ENCODE measurements at places on chromosomes 1 and 21.

GRCh38 chr1:201741763-201742342, 87.1 kb upstream of the IPO9 start:
- DNase-seq = no peak

GRCh38 chr1:16076865-16077238, 3.4 kb upstream of the FAM131C start:
- DNase-seq = no peak

- no peak for DNase-seq
Observed at GRCh38 chr1:33265780-33266605, 9.7 kb downstream of the ZNF362 start.

- no peak for DNase-seq
Observed at GRCh38 chr21:15514073-15514946, 215.5 kb upstream of the USP25 start.

- no peak for DNase-seq
Observed at GRCh38 chr1:5667513-5668325, 324.5 kb downstream of the NPHP4 start.

DNA sequence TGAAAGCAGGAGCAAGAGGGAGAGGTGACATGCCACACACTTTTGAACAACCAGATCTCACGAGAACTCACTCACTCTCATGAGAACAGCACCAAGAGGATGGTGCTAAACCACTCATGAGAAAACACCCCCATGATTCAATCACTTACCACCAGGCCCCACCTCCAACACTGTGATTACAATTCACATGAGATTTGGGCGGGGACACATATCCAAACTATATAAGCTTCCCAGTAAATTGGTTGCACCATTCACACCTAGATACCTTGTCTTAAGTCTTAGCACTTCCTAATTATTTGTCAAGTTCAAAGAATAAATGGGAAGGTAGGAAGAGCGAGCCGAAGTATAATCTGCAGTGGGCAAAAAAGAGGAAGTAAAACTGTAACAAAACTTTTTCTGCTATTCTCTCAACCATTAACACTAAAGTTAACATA, 34.3 kb downstream of the AMY1C start:
- no peak for DNase-seq

DNA sequence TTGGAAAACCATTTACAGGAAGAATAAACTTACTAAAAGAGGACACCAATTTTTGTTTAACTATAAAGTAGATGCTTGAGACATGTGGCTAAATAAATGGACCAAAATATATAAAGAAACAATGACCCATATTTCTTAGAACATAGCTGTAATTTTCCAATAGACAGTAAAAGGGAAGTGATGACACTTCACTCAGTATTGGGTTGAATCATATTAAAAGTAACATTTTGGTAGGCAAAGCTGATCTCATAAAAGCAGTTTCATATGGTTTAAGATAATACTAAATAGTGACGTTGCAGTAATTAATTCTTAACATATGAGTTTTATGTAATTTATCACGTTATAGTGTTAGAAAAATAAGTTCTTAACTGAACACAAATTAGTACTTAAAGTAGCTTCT, 308.9 kb upstream of the RUNX1 start:
- no peak for DNase-seq

- no peak for DNase-seq
Observed at GRCh38 chr1:205842229-205842628, 7.7 kb downstream of the PM20D1 start.

DNA sequence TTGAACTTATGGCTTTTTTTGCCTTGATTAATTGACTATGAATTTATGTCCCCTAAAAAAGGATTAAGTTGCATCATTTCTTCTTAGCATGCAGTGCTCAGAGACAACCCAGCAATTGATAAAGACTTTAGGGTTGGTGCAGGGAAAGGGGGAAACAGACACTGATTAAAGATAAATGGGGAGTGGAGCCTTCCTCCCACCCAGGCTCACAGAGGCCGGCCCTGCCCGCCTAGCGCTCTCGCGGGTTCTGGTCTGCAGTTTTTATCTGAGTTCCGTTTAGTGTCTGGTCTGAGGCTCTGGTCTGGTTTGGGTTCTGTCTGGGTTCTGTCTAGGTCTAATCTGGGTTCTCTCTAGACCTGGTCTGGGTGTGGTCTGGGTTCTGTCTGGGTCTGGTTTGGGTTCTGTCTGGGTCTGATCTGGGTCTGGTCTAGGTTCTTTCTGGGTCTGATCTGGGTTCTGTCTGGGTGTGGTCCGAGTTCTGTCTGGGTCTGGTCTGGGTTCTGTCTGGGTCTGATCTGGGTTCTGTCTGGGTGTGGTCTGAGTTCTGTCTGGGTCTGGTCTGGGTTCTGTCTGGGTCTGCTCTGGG, 48.1 kb downstream of the ABCG1 start:
- no peak for DNase-seq

- DNase-seq = no peak
Observed at GRCh38 chr1:200526709-200527612, 93.6 kb downstream of the KIF14 start.

- peak; percentile 48 for DNase-seq
Observed at GRCh38 chr1:53835491-53835890, 2.6 kb downstream of the NDC1 start.

GRCh38 chr1:3679799-3680453, 27.6 kb downstream of the TP73 start:
- no peak for DNase-seq

DNA sequence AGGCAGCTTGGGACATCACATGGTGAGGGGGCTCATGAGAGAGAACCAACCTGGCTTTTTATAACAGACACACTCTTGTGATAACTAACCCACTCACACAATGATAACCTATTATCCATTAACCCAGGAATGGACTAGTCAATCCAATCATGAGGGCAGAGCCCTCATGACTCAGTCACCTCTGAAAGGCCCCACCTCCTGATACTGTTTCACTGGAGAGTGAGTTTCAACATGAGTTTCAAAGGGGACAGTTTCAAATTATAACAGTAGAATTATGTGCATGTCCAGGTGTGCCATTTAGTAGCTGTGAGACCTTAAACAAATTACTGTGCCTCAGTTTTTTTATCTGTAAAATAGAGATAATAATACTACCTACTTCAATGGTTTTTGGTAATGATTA, 47.6 kb upstream of the PPP2R5A start:
- no peak for DNase-seq

- DNase-seq = no peak
Observed at GRCh38 chr1:84780000-84780716, 89.9 kb upstream of the SSX2IP start.

GRCh38 chr1:27417713-27418112, 25.3 kb downstream of the GPR3 start:
- DNase-seq = no peak

DNA sequence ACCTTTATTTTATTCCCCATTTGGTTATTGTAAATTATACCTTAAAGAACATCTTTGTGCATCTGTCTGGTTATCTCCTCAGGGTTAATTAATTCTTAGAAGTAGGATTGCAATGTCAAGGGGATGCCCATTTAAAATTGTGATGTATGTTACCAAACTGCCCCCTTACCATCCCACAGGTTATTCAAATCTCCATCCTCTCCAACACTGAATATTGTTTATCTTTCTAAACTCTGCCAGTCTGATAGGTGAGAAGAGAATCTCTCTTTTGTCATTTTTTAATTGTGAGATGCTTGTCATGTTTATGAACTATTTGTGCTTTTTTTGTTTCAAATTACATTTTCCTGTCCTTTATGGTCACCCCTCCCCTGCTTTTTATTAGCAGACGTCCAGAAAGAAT, 55.8 kb downstream of the VWA5B1 start:
- DNase-seq = no peak

DNA sequence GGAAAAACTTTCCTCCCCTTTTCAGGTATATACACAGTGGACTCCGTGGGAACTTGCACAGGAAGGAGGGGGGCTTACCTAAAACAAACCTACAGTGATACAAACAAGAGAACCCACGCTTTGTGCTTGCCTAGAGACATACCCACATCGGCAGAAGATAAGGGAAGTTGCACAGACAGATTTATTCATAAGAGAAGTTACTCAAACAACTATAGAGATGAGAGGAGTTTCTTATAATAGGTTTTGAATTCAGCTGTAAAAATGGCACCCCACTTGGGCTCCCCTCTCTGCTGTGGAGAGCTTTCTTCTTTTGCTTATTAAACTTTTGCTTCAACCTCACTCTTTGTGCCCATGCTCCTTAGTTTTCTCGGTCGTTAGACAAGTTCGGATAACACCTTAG, 1.8 kb upstream of the DUSP12 start:
- DNase-seq = no peak

- no peak for DNase-seq
Observed at GRCh38 chr21:38490411-38491020, 7.8 kb downstream of the ERG start.

All from HS-27A (cell line).